ENCODE measurements at places on chromosomes 2 and 18. TPM values are rescaled to one million over a fixed set of nuclear protein-coding genes. Genes with fewer than 3 reads are reported as not detected.

MAP4K3 gene
- total RNA-seq, result 18.8 TPM

CEP76 gene
- total RNA-seq, result 8.9 TPM

DNA sequence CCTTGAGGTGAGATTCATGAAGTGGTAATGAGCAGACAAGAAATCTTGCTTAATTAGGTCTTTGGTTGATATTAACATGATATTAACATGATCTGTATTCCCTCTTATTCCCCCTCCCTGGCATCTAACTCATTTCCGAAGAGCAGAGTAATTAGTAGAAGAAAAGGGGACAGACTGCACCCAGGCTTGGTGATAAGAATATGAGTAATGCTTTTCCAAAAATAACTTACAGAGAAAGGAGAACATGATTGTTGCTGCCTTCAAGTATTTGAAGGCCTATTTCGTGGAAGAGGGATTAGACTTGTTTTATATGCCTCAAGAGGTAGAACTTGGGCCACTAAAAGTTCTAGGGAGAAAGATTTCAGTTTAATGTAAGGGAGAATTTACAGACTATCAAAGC, 130.6 kb upstream of the ATP5MC3 start:
- DNase-seq, result no peak

- no peak for DNase-seq
Measured at GRCh38 chr18:61992923-61993322, 100.1 kb upstream of the RNF152 start.

- DNase-seq, result no peak
Measured at GRCh38 chr2:36663851-36664695, 32.4 kb upstream of the VIT start.

DNA sequence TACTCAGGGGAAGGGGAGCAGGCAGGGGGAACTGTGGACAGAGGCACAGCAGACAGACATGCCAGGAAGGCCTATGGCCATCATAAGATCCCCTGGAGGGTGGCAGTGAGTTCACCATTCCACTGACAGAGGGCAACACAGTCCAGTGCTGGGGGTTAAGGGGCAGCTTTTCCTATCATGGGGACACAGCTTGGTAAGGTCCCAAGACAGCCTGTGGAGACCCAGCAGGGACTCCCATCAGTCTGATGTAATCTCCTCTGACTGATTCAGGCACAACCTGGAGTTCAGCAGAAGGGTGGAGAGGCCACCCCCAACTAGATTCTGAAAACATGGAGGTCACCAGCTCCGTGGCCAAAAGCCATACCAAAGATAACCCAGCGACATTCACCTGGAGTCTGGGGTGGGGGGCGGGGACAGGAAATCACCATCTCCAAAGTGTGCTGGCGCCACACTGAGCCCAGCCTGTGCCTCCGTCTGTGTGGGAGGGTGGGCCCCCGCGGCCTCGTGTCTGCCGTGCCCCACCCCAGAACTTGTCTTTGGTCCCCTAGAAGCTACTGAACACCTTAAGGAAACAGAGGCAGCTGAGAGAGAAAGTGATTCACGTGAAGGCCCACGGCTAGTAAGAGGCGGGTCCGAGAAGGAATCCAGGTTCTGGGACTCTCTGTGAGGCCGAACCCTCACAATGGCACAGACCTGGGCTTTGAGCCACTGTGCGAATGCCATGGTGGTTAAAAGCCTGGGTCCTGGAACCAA, 28.6 kb downstream of the DNMT3A start:
- DNase-seq, result no peak

DNA sequence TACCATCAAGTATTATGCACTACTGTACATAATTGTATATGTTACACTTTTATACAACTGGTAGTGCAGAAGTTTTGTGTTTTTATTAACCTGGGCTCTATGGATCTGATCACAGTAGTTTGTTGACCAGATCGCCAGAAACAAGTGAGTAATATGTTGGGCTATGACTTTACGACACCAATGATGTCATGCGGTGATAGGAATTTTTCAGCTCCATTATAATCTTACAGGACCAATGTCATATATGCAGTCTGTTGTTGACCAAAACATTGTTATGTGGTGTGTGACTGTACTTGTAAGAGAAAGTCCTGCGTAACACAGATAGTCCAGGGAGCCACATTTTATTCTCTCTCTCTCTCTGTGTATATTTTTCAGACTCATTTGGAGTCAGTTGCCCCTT, 4.5 kb upstream of the ACOXL start:
- DNase-seq, result no peak

GRCh38 chr2:38406597-38407110, 29.6 kb upstream of the ATL2 start:
- no peak for DNase-seq

- DNase-seq, result no peak
Measured at GRCh38 chr2:236955521-236956030, 130.1 kb upstream of the COPS8 start.

DNA sequence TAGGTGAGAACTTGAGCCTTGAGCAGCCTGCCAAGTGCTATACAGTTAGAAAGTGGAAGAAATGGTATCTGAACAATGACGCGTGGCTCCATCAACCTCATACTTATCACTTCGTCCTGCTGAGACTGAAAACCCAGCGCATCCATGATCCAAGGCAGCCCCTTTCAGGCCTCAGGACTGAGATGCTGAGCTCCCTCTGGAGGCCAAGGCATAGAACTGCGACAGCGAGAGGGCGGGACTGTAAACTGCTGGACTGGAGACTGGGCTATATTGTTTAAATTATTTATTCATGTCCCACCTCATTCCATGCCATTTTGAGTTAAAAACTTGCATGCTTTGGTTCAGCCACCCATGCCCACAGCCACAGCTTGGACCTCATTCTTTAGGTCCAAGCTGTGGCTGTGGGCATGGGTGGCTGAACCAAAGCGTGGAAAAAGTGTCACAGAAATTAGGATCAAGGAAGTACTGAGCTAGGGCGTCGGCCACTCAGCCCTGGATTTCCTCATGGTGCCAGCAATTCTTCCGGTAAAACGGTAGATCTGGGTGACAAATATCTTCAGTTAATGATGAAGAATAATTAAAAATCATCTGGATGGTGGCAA, 195.5 kb downstream of the L3MBTL4 start:
- no peak for DNase-seq

DNA sequence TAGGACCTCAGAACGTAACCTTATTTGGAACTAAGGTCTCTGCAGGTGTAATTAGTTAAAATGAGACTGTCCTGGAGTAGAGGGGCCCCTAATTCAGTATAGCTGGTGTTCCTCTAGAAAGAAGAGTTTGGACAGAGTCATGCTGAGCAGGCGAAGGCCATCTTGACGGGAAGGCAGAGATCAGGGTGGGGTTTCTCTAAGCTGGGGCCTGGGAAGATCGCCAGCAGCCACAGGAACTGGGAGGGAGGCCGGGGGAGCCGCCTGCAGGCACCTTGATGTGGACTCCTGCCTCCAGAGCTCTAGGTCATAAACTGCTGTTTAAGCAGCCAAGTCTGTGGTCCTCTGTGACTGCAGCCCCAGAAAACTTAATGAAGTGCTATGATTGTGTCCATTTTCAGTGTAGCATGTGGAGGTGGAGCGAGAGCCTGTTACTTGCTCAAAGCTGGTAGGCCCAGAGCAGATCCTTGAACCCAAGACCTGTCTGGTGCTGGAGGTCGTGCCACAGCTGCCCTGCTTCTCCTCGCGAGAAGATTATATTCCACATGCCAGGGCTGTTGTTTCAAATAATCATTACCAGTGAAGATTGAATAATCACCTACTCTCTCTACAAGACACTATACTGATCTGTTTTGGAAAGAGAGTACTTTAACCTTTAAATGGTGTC, 105.7 kb downstream of the TPO start:
- no peak for DNase-seq

DNA sequence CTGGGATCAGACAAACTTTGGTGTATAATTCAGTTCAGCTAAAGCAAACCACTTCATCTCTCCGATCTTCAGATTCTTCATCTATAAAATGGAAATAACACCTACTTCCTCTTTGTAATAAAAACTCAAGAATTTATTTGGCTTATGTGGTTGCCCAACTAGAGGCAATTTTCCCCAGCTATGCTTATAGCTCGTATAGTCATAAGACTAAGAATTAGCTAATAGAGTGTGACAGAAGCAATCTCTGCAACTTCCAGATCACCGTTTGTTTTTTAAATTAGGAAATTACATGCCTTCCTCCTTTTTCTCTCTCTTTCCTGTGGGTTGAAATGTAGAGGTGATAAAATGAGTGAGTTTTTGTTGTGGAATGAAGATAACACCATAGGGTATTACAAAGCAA, 35.3 kb upstream of the KCNF1 start:
- DNase-seq, result no peak

DNA sequence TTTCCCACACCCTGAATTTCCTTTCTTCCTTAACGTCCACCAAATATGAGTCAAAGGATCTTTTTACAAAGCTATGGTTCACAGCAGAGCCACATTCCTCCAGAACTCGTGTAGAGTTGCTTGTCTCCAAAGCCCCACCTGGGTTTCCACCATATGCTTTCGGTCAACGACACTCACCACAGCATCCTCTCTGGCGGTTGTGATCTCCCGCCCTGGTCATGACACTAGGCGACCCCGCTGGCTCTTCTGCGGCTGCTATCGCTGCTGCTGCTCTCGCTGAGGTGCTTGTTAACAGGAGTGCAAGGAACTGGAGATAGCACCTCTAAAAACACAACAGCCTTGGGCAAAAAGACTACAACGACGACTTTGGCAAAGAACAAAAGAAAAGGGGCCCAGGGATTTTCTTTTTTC, 340 bp downstream of the SLC40A1 start:
- DNase-seq, result no peak

Measured in T-helper 17 cell (primary cell).